Stimulated activated CD4-positive, alpha-beta T cell treated with anti-CD3 and anti-CD28 coated beads, Interleukin-15, amount 100 ng/mL, for 1 hour (primary cell): ENCODE measurements at places on chromosomes 6 and 20.

DNA sequence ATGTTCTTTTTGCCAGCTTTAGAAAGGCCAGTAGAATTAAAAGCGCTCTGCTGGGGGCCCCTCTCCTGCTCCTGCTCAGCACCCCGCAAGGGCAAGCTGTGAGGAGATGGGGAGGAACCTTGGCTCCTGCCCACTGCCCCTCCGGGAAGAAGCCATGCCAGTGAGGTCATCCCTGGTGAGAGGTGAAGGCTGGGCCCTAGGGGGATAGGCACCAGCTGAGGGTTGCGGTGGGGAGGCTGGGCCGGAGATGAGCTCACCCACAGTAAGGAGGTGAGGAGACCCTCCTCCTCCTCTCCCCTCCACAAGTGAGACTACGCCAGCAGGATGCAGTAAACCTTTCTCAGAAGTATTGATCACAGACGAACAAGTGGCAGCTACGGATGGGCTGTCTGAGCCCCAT is 32.1 kb downstream of the LRFN2 start:
- no peak for DNase-seq

DNA sequence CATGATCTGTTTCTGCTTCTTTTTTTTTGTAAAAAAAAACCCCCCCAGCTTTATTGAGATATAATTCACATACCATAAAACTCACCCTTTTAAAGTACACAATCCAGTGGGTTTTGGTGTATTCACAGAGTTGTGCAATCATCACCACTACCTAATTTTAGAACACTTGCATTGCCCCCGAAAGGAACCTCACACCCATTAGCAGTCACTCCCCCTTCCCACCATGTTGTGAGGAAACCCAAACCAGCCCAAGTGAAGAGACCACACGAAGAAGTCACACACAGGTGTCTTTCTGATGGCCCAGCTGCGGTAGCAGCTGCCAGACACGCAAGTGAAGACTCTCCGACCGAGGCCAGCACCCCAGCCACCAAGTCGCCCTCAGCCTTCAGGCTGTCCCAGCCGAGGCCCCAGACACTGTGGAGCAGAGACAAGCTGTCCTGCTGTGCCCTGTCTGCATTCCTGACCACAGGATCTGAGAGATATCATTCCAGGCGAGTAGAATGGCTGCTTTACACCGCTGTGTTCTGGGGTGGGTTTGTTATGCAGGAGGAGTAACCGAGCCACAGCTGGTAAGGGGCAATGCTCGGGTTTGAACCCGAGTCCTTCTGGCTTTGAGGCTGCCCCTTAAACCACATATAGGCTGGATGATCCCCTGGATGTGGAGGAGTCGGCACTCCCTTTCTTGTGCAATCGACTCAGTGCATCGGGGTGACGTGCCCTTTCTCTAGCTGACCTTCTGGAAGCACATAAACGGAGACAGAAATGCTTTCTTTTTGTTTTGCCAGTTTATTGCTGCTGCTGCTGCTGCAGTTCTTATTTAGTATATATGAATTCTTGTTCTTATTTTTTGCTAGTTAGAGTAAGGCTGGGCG is 59.1 kb upstream of the PTPN1 start:
- no peak for DNase-seq

DNA sequence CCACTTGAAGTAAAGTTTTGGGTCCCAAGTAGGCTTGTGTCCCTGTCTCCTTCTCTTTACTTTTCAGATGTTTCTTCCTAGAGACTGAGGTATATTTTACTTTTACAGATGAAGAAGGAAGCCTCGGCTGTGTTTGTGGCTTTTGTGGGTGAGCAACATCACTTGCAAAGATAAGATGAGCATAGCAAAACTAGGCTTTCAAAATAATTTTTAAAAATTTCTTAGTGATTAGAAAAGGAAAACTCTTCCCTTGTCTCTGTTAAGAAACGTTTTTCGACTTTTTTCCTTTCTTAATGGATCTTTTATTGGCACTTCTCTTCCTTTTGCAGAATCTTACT is 7.6 kb downstream of the PTPN1 start:
- no peak for DNase-seq

GRCh38 chr6:162538643-162539064 is 188.9 kb downstream of the PRKN start:
- DNase-seq, result no peak

GRCh38 chr6:13463941-13464340 is 23.5 kb downstream of the GFOD1 start:
- DNase-seq, result no peak

- DNase-seq, result no peak
Observed at GRCh38 chr20:8545212-8545611, 413.1 kb downstream of the PLCB1 start.

DNA sequence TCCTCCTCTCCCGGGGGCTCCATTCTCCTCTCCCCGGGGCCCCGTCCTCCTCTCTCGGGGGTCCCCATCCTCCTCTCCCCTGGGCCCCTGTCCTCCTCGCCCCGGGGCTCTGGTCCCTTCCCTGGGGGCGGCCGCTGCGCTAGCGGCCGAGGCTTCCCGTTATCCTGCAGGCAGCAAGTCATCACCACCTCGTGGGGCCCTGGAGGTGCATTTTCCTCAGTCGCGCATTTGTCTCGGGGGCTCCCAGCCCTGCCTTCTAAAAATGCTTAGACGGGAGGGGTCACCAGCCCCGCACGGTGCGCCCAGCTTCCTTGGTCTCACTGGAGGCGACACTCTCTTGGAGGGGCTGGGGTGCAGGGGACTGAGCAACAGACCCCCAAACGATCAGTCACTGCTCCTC is 216.5 kb downstream of the QKI start:
- no peak for DNase-seq

DNA sequence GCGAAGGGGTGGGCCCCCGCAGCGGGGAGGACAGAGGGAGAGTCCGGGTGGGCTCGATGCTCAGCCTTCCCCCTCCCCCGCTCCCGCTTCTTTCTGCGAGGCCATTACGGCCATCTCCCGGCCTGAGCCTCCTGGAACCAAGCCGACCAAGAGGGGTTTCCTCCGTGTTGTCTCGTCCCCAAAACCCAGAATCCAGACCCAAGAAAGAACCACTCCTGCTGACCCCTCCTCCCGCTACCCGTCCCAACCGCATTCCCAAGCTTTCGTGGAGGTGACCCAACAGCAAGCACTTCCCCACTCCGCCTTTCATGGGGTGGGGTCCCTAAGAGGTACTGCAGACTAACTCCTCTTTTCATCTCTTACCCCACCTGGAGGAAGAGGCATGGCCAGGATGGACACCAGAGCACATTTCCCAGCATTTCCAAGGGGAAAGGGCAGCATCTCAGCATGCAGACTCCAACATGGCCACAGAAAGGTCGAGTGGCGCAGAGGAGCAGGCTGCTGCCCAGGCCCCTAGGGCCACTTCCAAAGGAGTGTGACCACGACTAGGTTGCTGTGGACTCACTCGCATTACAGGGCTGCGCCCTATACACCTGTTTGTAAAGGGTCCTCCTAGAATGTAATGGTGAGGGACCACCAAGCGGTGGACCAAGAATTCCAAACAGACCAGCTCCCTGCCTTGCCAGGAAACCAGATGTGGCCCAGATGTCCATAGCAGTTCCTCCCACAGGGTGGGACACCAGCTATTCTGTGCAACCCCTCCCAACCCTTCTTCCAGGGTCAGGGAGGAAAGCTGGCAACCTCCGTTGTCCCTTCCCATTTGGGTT is 53.4 kb downstream of the MRPL14 start:
- DNase-seq, result no peak

GRCh38 chr6:54916858-54917257 is 70.3 kb downstream of the FAM83B start:
- DNase-seq, result no peak

GRCh38 chr6:88712243-88712936 is 251.0 kb downstream of the RNGTT start:
- no peak for DNase-seq
